Epithelial cell of umbilical artery (primary cell): ENCODE measurements at places on chromosomes 12 and 14. TPM values are rescaled to one million over a fixed set of nuclear protein-coding genes. Genes with fewer than 3 reads are reported as not detected.

The RNASE4 gene
- 4.1 and 6.8 TPM in 2 replicates for total RNA-seq

The HOXC12 gene
- total RNA-seq = not detected in 2 replicates

The C1QL4 gene
- not detected in 2 replicates for total RNA-seq

The NRL gene
- total RNA-seq = 0.32 and 0.76 TPM in 2 replicates

The CLECL1 gene
- not detected in 2 replicates for total RNA-seq

The TMPRSS12 gene
- total RNA-seq = not detected in 2 replicates

The GLIPR1L1 gene
- not detected in 2 replicates for total RNA-seq

The GLS2 gene
- total RNA-seq = not detected in 2 replicates

The FAM186B gene
- total RNA-seq = 0.32 TPM in 1 of 2 replicates, not detected in the other

The WSCD2 gene
- total RNA-seq = not detected in 2 replicates
